Fibroblast of lung (primary cell): ENCODE measurements at places on chromosomes 7 and 10. TPM values are rescaled to one million over a fixed set of nuclear protein-coding genes. Genes with fewer than 3 reads are reported as not detected.

Gene HBP1
- total RNA-seq = 122 and 127 TPM in 2 replicates

DNA sequence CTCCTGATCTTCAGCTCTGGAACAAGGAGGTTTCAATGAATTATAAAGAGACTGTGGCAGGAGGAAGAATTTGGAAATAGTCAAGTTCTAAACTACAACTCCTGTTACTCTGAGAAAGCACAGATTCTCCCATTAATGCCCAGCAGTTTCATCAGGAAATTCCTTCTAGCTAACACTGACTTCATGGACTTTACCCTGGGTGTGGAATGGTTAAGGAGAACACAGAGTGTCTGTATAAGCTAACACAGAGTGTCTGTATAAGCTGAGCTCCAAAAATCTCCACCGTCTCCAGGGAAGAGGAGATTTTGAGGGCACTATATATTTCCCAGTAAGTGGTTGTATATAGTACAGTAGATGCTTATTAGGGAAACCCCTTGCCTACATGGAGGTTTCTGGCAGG, 675.5 kb downstream of the XPNPEP1 start:
- DNase-seq = no peak

- DNase-seq = peak; percentile 24
Measured at GRCh38 chr7:111796671-111797070, 234.4 kb upstream of the IMMP2L start.

- no peak for DNase-seq
Measured at GRCh38 chr10:113292086-113292485, 260.8 kb upstream of the HABP2 start.

GRCh38 chr7:147569116-147569913, 1021.3 kb upstream of the C7orf33 start:
- no peak for DNase-seq

Gene TMEM213
- not detected in 2 replicates for total RNA-seq

DNA sequence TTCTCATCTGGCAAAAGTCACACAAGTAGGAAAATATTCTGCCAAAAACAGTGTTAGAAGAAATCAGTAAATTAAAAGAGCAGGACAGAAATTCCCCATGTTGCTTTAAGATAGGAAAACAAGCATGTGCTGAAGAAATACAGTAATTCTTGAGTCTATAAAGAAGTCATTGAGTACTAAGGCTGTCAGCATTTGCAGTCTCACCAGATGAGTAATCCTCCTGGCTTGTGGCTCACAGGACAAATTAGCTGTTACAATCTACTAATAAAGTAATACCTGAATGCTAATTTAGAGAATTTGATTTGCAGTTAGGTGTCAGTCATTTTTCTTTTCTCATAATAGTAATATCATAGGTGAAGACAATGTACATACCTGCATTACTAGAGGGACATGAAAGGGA, 1158.9 kb upstream of the CELF2 start:
- DNase-seq = peak; percentile 27

Gene NUPR2
- not detected in 2 replicates for total RNA-seq

GRCh38 chr10:5975641-5976473, 1.5 kb downstream of the IL15RA start:
- DNase-seq = peak; percentile 53

- no peak for DNase-seq
Measured at GRCh38 chr10:24306507-24306875, 97.6 kb downstream of the KIAA1217 start.

DNA sequence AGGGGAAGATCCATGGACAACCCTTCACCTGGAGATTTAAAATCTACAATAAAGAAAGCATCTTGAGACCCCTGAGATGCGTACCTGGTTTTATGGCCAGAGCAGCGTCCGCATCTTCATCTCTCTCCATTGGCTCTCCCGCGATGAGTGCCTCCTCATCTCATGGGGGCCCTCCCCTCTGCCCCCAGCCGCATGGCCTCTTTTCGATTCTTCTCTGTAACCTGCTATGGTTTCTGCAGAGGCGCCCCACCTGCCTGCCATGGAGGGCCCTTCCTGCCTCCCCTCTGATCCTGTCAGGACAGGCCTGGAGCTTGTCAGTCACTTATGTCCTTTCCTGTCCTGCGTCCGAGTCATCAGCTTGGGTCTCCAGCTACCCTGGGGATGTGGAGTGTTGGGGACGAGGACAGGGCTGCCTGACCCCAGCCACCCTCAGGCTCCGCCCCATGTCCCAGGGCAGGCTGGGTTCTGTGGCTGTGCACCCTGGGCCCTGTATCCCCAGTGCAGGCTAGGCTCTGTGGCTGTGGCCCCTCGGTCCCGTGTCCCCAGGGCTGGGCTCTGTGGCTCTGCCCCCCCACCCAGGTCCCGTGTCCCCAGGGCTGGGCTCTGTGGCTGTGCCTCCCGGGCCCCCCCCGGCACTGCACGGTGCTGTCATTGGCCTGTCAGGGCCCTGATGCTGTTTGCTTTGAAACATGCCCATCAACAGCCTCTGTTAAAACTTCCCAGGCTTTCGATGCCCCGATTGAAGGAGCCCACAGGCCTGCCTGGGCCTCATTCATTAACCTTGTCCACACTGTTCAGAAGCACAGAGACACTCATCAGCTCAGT, 99.8 kb downstream of the WDR37 start:
- no peak for DNase-seq

DNA sequence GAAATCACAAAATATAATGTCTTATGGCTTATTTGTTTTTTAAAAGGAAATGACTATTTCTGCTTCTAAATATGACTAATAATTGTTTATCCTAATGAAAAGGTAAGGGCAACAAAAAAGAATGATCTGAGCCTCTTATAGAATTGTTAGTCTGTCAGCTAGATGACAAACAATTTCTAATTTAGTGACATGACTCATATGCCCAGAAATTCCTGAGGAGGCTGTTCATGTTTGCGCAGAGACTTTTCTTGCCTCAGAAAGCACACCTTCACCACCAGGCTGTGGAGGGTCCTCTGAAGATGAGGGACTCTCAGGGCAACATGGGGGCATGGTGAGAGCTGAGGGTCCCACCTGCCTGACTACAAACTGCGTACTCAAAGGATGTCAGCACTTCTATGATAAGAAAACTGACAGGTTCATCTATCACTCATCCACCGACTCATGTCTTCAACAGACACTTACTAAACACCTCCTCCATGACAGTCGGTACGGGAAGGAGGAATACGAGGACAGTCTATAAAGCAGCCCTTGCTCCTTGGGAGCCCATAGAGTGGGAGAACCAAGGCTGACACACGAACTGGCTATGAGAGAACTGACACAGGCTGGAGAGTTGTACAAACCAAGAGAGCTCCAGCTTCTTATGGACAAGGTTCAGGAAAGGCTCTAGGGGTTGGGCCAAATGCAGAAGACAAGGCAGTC, 102.0 kb downstream of the PKD1L1 start:
- DNase-seq = peak; percentile 36

Gene GCK
- 0.77 and 1.7 TPM in 2 replicates for total RNA-seq

Gene NODAL
- not detected in 2 replicates for total RNA-seq

DNA sequence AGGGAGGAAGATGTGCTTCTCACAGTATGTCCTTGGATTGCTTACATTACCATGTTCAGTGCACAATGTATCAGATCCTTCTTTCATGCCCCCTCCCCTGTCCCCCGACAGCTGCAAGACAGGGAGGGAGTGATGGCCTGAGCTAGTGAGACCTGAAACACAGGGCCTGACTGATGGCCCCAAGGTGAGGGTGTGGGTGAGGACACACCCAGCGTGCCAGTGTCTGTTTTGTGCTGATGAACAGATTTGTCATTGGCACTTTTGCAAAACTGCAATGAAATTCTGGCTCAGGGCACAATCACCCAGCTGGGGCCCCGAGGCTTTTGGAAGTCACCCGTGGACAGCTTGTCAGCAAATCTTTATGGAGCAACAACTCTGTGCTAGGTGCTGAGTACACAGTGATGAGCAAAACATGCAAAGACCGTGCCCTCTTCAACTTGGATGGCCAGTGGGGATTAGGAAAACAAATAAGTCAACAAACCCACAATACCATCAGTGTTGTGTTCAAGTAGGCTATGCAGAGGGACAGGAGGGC, 59.4 kb upstream of the EMX2 start:
- no peak for DNase-seq

DNA sequence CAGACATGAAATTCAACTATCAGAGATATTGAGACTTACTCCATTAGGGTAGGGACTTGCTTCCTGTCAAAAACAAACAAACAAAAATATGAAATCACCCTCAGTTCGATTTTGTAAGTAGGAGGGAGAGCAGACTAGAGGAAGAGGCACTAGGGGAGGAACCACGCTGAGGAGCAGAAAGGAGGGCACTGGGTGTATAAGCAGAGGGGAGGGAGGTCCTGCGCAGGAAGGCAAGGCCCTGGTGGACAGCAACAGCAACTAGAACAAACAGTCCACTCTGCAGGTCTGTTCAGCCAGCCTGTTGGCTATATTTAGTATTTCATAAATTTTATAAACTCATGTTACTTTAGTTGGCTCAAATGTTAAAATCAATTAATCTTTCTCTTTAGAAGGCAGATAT, 937.1 kb upstream of the C7orf33 start:
- DNase-seq = no peak

- peak; percentile 74 for DNase-seq
Measured at GRCh38 chr7:135147341-135147898, 452 bp upstream of the TMEM140 start.

Gene DOCK4
- total RNA-seq = 30.3 and 39.3 TPM in 2 replicates

GRCh38 chr7:37769726-37770125, 78.7 kb upstream of the NME8 start:
- no peak for DNase-seq

DNA sequence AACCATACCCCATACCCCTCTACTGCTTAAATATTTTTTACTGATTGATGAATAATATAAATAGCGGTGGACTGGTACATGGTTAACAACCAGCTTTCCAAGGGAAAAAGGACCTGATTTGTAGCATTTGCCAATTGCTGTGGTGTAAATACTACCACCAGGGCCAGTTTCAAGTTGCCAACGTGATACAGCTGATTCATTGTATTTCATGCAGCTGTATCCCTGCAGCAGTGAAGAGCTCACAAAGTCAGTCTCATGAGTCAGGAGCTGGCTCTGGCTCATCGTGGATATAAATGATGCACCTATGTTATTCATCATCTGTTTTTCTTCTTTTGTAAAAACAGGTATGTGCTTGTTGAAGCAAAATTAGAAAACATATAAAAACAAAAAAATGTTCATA, 15.2 kb downstream of the CALML5 start:
- peak; percentile 12 for DNase-seq

DNA sequence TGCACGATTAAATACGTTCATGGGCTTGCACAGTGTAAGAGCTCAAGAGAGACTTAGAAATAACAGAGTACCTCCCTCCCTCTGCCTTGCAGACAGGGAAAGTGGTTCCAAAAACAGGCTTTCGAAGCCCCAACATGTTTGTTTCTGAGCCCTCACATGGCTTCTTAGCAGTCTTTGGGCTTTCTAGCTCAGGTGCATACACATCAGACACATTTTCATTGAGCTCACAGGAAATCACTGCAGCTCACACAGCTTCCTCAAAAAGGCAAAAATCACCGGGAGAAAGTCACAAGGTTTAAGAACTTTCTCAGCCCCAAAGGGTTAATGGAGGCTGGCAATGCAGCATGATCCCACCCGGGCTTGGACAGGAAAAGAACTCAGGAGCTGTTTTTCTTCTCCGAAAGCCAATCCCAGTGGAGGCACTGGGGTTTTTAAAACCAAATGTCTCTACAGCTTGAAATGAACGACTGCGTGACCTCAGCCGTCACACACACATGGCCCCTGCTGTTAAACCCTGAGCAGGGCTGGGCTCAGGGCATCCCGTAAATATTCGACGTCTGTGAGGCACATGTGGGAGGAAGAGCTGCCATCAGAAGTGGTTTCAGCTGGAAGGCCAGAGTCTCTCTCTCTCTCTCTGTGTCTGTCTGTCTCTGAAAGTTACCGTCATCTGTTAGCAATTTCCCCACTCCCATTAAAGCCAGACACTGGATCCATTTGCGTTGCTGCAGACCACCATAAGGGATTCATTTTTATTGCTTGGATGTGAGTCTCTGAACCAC, 69.7 kb downstream of the CALML3 start:
- peak; percentile 35 for DNase-seq

Gene C10orf71
- total RNA-seq = not detected in 2 replicates

GRCh38 chr10:75254739-75255138, 19.0 kb upstream of the COMTD1 start:
- no peak for DNase-seq

DNA sequence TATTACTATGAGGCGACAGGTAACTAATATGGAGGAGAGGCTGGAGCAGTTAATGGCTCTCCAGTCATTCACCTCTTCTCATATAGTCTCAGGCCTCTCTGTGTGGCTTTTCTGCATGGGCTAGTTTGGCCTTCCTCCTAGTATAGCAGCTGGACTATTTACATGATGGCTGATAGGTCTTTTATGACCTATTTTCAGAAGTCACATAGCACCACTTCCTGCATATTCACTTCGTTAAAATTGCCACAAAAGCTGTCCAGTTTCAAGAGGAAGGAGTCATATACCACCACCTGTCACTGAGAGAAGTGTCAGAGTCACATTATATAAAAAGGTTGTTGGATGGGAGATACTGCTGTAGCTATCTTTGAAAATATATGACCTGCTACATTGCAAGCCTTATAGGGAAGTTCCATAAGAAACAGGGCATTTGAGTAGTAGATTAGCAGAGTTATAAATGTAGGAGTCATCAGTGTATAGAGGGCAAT, 8.0 kb upstream of the DMTF1 start:
- no peak for DNase-seq

- DNase-seq = peak; percentile 22
Measured at GRCh38 chr10:97991871-97992270, 38.5 kb downstream of the CRTAC1 start.

Gene KIAA1217
- total RNA-seq = 0.26 and 1.5 TPM in 2 replicates

Gene SLC39A12
- not detected in 2 replicates for total RNA-seq

Gene PPIA
- 940 and 1,161 TPM in 2 replicates for total RNA-seq

DNA sequence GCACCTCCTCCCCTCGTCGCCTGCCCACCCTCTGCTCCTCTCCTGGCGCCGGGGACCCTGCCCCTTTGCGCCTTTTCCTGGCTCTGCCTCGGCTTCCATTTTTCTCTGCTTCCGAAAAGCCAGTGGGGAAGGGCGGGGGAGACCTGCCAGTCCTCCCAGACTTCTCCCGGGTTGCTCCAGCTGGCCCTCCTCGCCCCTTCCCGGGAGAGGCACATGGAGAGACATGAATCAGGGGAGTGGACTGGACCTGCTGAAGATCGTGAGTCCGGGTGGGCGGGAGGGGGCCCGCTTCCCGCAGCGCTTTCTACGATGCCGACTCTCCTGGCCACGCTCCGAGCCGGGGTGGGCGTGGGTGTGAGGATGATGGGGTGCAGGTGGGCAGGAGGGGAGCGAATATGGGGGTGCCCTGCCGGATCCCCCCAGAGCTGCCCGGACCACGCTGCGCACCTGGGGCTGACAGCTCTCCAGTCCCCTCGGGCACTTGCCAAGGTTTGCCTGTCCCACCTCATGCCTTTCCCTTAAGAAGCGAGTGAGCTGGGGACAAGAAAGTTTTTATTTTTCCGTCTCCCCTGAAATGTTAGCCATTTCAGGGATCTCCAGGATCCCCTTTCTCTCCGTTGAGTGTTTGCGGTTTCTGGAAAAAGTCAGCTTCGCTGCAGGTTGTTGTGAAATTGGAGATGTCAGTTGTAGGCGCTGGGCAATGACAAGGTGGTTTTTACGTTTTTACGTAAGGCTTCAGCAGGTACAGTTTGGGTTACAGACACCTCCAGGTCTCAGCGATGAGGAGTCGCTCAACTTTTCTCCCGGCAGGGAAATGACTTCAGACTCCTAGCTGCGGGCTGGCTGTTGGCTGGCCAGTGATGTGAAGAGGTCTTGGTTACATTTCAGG, 977 bp downstream of the CACNB2 start:
- DNase-seq = no peak

Gene OPN4
- total RNA-seq = not detected in 2 replicates

Gene SYT15B
- total RNA-seq = not detected in 2 replicates

- DNase-seq = no peak
Measured at GRCh38 chr7:18126281-18126680, 98.6 kb upstream of the PRPS1L1 start.

GRCh38 chr10:89888321-89889070, 187.1 kb downstream of the KIF20B start:
- DNase-seq = no peak

Gene MUC12
- 0.50 and 0.51 TPM in 2 replicates for total RNA-seq
